ENCODE measurements at places on chromosomes 13 and 19. TPM values are rescaled to one million over a fixed set of nuclear protein-coding genes. Genes with fewer than 3 reads are reported as not detected.

GRCh38 chr13:113040597-113041292 lies 64.8 kb upstream of the F7 start:
- no peaks in the 10 kb centered on the region for H3K27me3 ChIP-seq
- DNase-seq, result no peak
- no peak overlapping the region for H3K27ac ChIP-seq
- no peak overlapping the region for H3K4me3 ChIP-seq
- H3K36me3 ChIP-seq, result peaks cover 8% of the 10 kb centered on the region
- no peaks in the 10 kb centered on the region for H3K4me1 ChIP-seq

GRCh38 chr13:96533408-96533807 lies 443.5 kb downstream of the HS6ST3 start:
- H3K27ac ChIP-seq, result no peak overlapping the region
- peaks cover 8% of the 10 kb centered on the region for H3K4me1 ChIP-seq
- DNase-seq, result no peak
- no peak overlapping the region for H3K4me3 ChIP-seq

The ACP5 gene
- total RNA-seq, result 3.2 TPM

The IL11 gene
- 0.46 TPM for total RNA-seq
